ENCODE measurements at places on chromosomes 7 and 10.
A peak's percentile ranks its signal among the peaks of the same experiment; 100 is the strongest.

- no peak for DNase-seq
These were observed 27.1 kb downstream of the ACSM6 start for GRCh38 chr10:95221124-95221523.

GRCh38 chr7:47428052-47428767 is 153.7 kb downstream of the TNS3 start:
- peak; percentile 47 for DNase-seq

DNA sequence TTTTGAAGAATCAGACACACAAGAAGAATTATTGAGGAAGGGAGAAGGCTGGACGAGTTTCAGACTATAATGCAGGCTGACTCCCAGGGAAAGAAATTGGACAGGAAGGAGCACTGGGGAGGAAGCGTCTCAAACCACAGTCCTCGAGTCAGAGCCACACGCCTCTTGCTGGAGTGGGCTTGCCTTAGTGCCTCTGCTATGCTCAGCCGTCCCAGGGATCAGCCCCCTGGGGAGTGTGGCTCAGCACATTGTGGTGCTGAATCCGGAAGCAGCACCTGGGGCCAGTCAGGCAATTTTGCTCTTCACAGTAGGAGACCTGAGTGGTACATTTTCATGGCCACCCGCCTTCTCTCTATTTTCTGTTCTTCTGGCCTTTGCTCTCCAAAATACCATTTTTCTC is 67.4 kb upstream of the SLC35G1 start:
- DNase-seq = no peak

GRCh38 chr7:778271-778967 is 51.3 kb upstream of the PRKAR1B start:
- DNase-seq = no peak

DNA sequence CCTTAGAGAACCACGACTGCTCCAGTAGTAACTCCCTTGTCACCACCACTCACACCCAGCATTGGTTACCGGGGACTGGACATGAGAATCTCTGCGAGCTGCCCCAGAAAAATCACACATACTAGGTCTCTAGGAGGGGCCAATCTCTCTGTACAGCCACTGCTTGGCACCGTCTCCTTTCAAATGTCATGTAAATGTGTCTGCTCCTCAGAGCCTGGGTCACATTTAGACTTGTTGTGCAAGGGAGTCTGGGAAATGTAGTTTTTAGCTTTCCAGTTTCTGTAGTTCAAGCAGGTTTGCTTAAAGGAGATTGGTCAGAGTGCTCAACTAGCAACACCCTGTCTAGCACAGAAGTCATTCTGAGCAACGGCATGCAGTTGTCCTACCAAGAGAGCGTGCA is 60.0 kb downstream of the CHN2 start:
- DNase-seq = no peak

- peak; percentile 46 for DNase-seq
These were observed 90.3 kb upstream of the ADAM12 start for GRCh38 chr10:126478546-126478945.

DNA sequence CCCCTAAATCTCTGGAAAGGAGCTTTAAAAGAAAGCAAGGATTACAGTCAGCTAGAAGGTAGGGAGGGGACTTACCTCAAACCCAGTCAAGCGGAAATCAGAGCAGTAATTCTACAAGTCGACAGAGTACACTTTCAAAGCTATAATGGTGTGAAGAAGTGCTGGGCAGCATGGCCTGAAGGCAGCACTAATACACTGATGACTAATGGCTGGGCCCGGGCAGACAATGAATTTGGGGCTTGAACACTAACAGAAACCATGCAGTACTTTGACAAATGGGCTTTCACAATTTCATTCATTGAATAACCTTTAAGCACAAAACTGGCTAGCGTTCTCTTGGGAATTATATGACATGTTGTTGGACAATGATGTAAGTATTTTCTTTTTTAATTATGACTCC is 4.7 kb downstream of the GLI3 start:
- peak; percentile 61 for DNase-seq

- DNase-seq = peak; percentile 59
These were observed 315.2 kb downstream of the GATA3 start for GRCh38 chr10:8369666-8370065.

- DNase-seq = no peak
These were observed 119.5 kb downstream of the OTUD1 start for GRCh38 chr10:23558361-23558799.

- DNase-seq = no peak
These were observed 39.5 kb upstream of the DGKI start for GRCh38 chr7:137886281-137886680.

GRCh38 chr7:15462721-15463389 is 99.0 kb downstream of the AGMO start:
- no peak for DNase-seq

DNA sequence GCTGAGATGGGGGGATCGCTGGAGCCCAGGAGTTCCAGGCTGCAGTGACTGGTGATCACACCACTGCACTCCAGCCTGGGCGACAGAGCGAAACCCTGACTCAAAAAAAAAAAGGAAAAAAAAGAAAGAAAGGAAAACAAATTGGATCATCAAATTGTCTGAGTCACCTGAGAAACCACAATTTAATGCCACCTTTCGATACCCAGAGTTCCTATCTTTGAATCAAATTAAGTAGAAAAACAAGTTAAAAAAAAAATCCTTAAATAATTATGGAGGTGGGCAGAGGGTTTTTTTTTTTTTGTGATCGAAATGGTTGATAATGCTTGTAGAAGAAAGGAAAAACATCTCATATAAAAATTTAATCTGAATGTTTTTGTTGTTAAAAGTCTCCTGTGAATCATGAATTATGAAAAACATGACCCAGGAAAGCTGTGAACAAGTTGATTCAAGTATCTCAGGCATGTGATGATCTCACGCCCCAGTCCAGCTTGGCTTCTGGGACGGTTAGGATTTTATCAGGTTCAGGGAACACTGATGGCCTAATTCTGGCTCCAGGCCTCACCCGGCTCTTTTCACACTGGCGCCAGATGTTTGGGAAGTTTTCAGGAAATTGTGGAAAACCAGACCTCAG is 25.3 kb upstream of the CUX1 start:
- DNase-seq = peak; percentile 62

GRCh38 chr7:102849079-102849478 is 63.7 kb upstream of the LRRC17 start:
- DNase-seq = no peak

DNA sequence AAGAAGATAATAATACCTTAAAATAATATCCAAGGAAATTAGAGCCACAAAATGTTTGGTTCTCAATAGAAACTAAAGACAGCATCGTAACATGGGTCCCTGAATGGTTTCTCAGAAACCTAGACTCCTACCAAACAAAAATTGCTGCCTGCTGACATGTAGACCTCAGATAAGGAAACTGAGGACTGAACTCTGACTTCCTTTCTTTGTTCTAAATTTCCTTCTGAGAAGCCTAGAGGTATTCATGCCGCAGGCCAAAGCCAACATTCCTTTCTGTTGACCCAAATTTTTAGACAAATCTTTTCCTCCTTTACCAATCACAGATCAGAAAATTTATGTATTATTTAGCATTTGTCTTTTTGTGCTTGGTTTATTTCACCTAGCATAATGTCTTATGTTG is 816.7 kb upstream of the PHF14 start:
- peak; percentile 43 for DNase-seq

DNA sequence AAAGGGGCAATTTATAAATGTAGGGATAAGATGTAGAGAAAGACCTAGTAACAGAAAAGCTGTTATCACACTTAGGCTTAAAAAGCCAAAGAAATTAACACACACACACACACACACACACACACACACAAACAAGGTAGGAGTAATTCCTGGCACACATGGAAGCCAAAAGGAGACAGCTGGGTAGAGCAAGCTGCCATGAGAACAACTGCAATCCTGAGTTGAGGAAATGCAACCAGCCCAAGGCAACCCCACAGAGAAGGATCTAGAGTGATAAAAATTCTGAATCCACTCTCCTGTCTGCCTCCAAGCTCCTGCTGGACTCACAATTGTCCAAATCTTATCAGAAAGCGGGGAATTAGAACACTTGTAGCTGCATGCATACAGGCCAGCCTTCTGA is 229.1 kb upstream of the DGKB start:
- DNase-seq = no peak

DNA sequence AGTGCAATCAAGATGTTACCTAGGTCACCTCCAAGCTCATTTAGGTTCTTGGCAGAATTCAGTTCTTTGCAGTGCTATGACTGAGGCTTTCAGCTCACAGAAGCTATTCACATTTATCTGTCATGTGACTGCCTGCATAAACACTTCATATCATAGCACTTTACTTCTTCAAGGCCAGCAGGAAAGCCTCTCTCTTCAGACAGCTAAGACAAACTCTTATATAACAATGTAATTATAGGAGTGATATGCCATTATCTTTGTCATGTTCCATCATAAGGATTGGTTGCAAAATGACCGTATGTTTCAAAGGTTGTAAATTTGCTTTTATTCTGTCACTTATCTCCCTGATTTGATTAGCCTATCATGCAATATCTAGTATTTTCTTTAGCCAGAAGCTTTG is 78.8 kb upstream of the TMEM196 start:
- DNase-seq = no peak

- DNase-seq = peak; percentile 30
These were observed 206.3 kb upstream of the KLF14 start for GRCh38 chr7:130940326-130940725.

GRCh38 chr7:52154382-52154781 is 837.8 kb upstream of the COBL start:
- DNase-seq = no peak

- DNase-seq = no peak
These were observed 1183.7 kb upstream of the SORCS1 start for GRCh38 chr10:108348215-108348614.

- DNase-seq = peak; percentile 39
These were observed 99.4 kb upstream of the TMEM106B start for GRCh38 chr7:12111422-12112405.

DNA sequence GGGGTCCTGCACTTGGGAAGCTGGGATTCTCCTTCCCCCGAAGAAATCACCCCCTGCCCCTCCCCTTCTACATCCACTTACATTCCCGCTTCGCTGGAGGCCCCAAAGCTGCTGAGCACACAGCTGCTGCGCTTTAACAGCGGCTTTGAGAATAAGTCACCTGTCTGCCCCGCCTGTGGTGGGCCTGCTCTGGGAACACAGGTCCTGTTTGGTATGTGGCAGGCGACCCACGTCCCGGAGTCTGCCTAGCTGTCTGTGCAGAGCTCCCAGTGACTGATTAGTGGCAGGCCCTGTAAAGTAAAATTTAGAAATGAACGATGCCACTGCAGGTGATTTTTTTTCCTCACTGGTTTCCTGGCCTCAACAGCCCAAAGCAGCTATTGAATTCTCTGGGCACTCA is 47.0 kb downstream of the CDH23 start:
- DNase-seq = no peak

DNA sequence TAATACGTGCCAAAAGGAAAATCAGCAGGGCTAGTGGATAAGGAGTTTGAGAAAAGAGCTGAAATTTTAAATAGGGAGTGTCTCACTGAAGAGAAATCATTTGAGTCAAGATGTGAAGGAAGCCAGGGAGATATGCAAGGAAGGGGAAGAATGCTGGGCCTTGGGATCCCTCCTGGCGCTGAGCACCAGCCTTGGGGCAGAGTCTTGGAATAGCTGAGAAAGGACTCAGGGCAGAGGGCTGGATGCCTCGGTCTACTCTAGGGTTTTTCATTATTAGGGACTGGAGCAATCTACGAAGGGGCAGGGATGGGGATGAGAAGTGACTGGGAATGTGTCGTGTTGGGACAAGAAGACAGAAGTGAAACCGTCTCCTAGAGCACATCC is 484 bp downstream of the ZWINT start:
- no peak for DNase-seq

DNA sequence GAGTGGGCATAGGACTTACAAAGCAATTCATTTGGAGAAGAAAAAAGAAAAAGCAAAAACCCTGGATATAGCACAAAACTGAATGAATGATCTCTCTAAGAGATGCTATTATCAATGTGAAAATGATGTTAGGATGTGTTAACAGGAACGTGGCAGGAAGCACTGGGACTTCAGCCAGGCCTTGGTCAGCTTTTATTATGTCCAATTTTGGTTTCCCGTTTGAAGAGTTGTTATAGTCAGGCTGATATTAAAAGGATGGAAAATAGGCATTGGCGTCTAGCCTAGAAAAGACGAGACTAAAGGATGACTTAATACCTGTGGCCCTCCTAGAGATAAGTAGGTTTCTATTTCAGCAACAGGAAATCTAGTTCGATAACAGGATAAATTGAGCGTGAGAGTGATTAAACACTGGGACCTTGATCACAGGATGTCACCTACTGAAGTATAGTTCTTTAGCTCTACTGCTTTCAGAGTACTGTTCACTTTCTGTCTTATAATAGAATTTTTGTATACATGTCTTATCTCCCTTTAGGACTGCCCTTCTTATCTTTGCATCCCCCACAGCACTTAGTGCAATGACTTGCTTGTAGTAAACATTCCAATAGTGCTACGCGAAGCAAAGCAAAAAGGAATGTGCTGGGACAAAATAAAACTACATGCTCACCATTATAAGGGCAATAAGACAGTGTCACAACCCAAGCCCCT is 99.8 kb upstream of the AGBL3 start:
- DNase-seq = peak; percentile 70

GRCh38 chr10:80172896-80173295 is 32.4 kb downstream of the ANXA11 start:
- no peak for DNase-seq

GRCh38 chr7:142954680-142955268 is 7.4 kb downstream of the KEL start:
- no peak for DNase-seq

DNA sequence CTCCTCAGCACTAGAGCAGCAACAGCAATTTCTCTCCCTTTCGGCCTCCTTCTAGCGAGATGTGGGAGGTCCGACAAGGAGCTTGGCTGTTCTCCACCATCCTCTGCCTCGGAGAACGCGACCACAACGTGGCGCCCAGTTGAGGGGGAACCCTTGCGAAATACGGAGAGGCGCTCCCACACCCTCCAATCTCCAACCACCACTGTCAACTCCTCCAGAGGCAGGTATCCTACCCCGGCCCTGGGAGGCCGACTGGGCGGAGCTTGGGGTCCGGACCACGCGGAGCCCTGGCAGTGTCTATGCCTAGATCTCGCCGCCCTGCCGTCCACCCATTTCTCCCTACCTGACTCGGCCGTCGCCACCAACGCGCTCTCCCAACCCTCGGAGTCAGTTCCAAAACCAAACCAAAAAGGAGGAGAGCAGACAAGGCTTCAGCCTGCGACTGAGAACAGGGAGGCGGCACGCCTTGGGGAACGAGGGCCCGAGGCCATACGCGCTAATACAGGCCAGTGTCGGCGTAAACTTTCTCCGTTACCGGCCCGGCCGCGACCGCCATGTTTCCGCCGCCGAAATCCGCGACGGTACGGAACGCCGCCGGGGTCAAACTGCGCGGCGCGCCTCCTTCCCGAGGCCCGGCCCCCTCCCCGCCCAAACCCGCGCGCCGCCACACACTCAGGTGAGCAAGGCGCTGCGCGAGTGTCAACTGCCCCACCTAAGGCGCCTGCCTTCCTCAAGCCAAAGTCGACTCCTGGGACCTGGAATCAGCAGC is at the start of gene TMEM168:
TMEM168 (minus strand) TSS at position 577 of the 769 bp plus-strand sequence. CDS start 5,568 bp downstream, outside the sequence.
- DNase-seq = peak; percentile 83

GRCh38 chr7:105267244-105267643 is 121.5 kb downstream of the SRPK2 start:
- DNase-seq = no peak

Data from cardiac fibroblast (primary cell).